HCT116 (cell line): ENCODE measurements at places on chromosomes 6 and 20.

- DNase-seq: no peak
These were observed 170.4 kb upstream of the THEMIS start for GRCh38 chr6:128071212-128071611.

DNA sequence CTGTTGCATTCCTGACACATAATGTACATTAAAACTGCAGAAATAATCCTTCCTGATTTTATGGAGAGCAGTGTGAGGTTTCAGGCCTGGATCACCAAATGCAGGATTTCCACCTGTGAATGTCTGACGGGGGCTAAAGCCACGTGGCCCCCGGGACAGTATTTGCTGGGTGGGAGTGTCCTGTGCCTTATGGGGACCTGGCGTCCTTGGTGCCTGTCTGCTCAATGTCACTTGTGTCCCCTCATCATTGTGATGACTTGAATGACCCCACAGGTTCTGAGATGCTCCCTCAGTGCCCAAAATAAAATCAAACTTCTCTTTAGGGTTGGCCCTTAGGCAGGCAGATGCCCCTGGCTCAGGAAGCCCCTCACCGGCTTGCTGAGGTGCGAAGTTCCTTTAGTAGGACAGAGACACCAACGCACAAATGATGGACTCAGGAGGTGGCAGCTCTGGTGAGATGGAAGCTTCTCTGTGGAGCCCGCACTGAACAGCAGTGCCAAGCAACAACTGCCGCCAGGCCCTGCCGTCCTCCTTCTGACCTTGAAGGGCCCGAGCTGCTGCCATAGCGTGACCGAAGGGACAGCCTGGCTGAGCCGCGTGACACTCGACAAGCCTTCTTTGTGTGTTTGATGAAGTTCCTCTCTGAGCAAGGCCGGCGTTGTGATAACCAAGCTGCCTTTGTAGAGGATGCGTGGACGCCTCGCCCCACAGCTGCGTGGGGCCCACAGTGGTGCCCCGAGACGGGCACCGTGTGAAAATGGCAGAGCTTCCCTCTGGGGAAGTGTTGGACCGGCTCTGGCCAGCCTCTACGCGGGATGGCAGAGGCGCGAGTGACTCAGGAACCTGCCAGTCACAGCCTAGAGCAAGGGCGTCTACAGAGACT, 30.9 kb downstream of the FRMD1 start:
- no peak for DNase-seq

GRCh38 chr6:138896104-138896756, 91.8 kb downstream of the REPS1 start:
- DNase-seq: no peak

- DNase-seq: no peak
These were observed 260.5 kb downstream of the DLL1 start for GRCh38 chr6:170030284-170030815.

DNA sequence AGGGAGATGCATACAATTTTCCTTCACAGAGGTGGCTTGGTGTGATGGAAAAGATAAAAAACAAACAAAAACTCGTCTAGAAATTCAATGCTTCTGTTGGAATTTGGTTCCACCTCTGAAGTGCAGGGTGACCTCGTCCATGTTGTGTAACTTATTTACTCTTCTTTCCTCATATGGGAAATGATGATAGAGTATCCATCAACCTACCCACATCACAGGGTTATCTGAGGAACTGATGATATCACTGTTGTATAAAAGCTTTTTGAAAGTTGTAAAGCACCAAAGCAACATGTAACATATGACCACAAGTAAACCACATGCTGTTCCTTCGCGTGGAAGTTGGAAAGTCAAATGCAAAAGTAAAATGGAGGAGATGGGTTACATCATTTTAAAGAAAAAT, 212.0 kb upstream of the SGK1 start:
- no peak for DNase-seq

DNA sequence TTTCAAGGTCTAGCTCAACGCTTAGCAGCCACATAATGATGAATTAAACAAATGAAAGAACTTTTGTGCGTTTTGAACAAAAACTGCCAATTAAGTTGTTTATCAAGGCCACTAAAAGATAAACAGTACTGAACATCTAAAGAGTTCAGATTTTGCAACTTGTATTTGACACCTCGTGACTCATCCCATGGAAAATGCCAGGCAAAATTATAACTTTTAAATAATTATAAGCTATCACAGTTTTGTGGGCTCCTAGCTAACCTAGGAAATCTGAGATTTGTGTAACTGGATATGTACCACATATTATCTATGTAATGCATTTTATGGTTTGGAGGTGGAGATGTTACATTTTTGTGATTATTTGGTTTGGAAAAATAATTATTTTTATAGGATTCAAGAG, 9.6 kb upstream of the BAG2 start:
- no peak for DNase-seq

DNA sequence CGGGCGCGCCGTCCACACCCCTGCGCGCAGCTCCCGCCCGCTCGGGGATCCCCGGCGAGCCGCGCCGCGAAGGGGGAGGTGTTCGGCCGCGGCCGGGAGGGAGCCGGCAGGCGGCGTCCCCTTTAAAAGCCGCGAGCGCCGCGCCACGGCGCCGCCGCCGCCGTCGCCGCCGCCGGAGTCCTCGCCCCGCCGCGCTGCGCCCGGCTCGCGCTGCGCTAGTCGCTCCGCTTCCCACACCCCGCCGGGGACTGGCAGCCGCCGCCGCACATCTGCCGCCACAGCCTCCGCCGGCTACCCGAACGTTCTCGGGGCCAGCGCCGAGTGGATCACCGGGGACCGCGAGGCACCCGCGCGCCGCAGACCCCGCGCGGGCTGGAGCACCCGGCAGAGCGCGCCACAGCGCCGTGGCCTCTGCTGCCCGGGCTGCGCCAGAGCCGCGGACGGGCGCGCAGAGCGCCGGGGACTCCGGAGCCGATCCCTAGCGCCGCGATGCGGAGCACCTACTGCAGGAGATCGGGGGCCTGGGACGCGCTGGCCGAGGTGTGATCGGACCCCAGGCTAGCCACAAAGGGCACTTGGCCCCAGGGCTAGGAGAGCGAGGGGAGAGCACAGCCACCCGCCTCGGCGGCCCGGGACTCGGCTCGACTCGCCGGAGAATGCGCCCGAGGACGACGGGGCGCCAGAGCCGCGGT, at the start of gene BMP2:
TSS of gene BMP2 (plus strand) at position 151 of the 692 bp plus-strand sequence. CDS start 2,441 bp downstream, outside the sequence.
- DNase-seq: no peak

GRCh38 chr6:14707971-14708465, 537.9 kb upstream of the JARID2 start:
- no peak for DNase-seq

DNA sequence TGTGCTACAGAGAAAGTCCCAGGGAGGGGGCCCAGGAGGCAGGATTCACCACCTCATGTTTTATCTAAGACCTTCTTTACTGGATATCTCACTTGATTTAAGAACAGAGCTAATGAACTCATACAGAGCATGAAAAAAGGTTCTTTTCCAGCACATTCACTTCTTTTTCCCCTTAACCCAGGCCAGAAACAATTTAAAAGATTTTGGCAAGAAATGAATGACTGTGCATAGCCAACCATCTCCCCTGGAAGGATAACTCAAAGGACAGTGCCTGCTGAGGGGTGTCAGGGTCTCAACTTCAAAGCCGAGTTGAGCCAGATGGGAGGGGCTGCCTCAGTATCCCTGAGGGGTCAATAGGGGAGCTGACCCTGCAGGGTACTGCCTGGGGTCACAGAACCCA, 253.4 kb downstream of the SOD2 start:
- DNase-seq: no peak

DNA sequence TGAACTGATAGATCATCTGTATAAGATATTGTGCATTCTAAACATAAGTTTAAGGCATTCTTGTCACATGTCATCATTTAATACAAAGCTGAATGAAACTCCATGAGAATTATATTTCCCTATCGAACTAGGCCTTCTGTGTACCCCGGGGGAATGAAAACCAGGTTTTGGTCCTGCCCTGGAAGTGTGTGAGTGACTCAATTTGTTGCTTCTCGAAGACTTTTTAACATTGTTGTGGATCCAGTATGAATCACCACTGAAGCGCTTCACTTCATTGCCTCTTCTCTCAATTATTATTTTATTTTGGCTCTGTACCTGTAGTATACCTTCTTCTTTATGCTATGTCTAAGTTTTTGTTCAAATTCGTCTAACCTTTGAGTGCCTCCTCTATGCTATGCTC, 150.8 kb downstream of the GRIK2 start:
- DNase-seq: no peak

- DNase-seq: no peak
These were observed 30.7 kb downstream of the HUS1B start for GRCh38 chr6:626236-626635.

DNA sequence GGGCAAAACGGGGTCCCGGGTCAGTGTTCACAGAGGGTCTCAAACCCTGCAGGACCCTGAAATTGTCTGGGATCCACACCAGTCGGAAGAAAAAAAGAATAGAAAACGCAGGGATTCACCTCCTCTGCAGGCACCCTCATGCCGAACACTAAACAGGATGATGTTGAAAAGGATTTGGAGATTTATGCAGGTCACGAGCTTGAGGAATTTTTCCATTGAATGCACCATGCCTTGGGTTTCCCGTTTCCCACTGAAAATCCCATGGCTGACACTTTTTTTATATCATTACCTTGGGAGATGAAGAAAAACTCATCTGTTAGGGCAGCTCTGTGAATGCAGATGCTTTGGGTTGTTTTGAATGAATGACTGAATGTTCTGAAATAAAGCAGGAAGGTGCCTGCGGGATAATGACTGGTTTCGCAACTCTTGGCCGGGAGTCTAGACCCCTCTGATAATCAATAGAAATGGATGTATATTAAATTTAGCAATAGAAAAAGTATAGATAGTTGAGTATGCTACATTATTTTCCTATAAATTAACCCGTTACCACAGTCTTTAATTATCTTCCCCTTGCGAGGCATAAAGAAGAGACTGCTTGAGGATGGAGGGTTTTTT, 147.5 kb upstream of the AFDN start:
- DNase-seq: no peak

GRCh38 chr20:61704661-61705060, 361.0 kb downstream of the TAF4 start:
- DNase-seq: no peak

DNA sequence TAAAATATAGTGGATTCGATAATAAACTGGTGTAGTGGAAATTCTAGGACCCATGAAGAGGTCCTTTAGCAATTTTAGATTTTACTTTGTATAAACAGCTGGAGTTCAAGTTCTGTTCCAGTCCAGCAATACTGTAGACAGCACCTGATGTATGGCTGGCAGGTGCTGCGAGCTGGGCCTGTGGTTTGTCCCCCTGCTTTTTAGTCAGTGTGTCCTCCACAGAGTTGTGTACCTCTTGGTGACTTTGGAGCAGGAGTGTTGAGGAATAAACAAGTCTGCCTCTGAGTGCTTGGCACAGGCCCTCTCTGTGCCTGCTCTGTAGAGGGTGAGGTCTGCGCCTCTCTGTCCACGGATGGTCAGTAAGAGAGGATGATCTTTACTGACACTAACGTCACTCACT, 13.8 kb downstream of the STX16 start:
- DNase-seq: no peak
